ENCODE measurements at places on chromosomes 6 and 20.

- no peak for DNase-seq
Observed at GRCh38 chr6:122676146-122676545, 65.9 kb downstream of the PKIB start.

GRCh38 chr6:147825848-147826247 is 317.4 kb downstream of the SAMD5 start:
- no peak for DNase-seq

GRCh38 chr6:118968416-118968815 is 33.5 kb upstream of the MCM9 start:
- DNase-seq, result peak; percentile 9

GRCh38 chr6:14182916-14183315 is 65.3 kb downstream of the CD83 start:
- no peak for DNase-seq

- DNase-seq, result no peak
Observed at GRCh38 chr6:49552596-49552995, 2.1 kb downstream of the C6orf141 start.

DNA sequence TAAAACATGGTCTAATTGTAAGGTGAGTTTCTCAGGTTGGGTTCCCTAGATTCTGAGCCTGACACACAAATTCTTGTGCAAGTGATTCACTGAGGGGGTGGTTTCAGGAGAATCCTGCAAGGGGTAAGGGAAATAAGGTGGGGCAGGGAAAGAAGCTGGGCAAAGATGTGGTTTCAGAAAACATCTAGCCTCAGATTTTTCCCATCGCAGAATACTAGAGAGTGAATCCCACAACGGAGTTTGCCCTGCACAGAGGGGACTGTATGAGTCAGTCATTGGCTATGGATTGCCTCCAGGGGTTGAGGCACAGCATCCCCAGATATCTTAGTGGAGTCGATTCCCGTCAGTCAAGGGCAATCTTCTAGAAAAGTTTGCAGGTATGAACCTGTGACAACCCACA is 65.2 kb downstream of the PRL start:
- no peak for DNase-seq

- no peak for DNase-seq
Observed at GRCh38 chr6:17883665-17884497, 103.6 kb downstream of the KIF13A start.

Data from iPS DF 6.9 (cell line).